ENCODE measurements at places on chromosomes 6 and 20. TPM values are rescaled to one million over a fixed set of nuclear protein-coding genes. Genes with fewer than 3 reads are reported as not detected.

PNPLA1 gene
- 1.1 TPM for total RNA-seq

RAB44 gene
- total RNA-seq: 0.14 TPM

TP53TG5 gene
- not detected for total RNA-seq

IYD gene
- 16.0 TPM for total RNA-seq

C6orf132 gene
- total RNA-seq: 26.1 TPM

PI3 gene
- 285 TPM for total RNA-seq

PSMG4 gene
- 16.9 TPM for total RNA-seq

OR2B6 gene
- total RNA-seq: not detected

PCMT1 gene
- 70.0 TPM for total RNA-seq

FOXS1 gene
- total RNA-seq: not detected

REM1 gene
- total RNA-seq: not detected

LST1 gene
- total RNA-seq: not detected

TUBB1 gene
- total RNA-seq: not detected

SLC16A10 gene
- total RNA-seq: 5.2 TPM

MYT1 gene
- total RNA-seq: 0.16 TPM

ALDH8A1 gene
- 1.1 TPM for total RNA-seq

TFAP2A gene
- total RNA-seq: not detected

PROKR2 gene
- total RNA-seq: not detected

HIVEP1 gene
- total RNA-seq: 33.3 TPM

TFAP2C gene
- 3.6 TPM for total RNA-seq

RSPO3 gene
- 0.80 TPM for total RNA-seq

CPXM1 gene
- total RNA-seq: 2.6 TPM

FOXQ1 gene
- not detected for total RNA-seq

RTN4IP1 gene
- total RNA-seq: 19.1 TPM

SCUBE3 gene
- 0.40 TPM for total RNA-seq

ELOVL2 gene
- total RNA-seq: 0.16 TPM

STK35 gene
- 25.3 TPM for total RNA-seq

LY6G5C gene
- 2.2 TPM for total RNA-seq

SLC32A1 gene
- not detected for total RNA-seq

CNKSR3 gene
- total RNA-seq: 22.5 TPM

SIGLEC1 gene
- total RNA-seq: 8.6 TPM
